Fibroblast of skin of right biceps (primary cell): ENCODE measurements at places on chromosomes 11 and 22.

GRCh38 chr11:13318498-13319295 is 41.1 kb downstream of the BMAL1 start:
- no peak for DNase-seq

GRCh38 chr11:110158317-110159200 is 65.4 kb downstream of the ZC3H12C start:
- no peak for DNase-seq

- DNase-seq: no peak
These were observed 20.6 kb downstream of the ELFN2 start for GRCh38 chr22:37406441-37407235.

DNA sequence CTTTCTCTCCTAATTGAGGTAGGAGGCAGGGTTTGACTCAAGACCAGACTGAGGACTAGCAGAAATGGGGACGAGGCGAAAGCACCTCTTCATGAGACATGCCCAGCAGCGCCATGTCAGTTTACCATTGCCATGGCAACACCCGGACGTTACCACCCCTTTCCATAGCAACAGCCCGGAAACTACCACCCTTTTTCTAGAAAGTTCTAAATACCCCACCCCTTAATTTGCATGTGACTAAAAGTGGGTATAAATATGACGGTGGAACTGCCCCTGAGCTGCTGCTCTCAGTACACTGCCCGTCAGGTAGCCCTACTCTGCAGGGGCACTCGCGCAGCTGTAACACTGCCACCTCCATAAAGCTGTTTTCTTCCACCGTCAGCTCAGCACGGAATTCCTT is 5.9 kb upstream of the RAC2 start:
- DNase-seq: no peak

- no peak for DNase-seq
These were observed 35.6 kb upstream of the APOBEC3A start for GRCh38 chr22:38921806-38922205.

- DNase-seq: peak; percentile 65
These were observed 497 bp upstream of the SYT12 start for GRCh38 chr11:67022341-67022933.

DNA sequence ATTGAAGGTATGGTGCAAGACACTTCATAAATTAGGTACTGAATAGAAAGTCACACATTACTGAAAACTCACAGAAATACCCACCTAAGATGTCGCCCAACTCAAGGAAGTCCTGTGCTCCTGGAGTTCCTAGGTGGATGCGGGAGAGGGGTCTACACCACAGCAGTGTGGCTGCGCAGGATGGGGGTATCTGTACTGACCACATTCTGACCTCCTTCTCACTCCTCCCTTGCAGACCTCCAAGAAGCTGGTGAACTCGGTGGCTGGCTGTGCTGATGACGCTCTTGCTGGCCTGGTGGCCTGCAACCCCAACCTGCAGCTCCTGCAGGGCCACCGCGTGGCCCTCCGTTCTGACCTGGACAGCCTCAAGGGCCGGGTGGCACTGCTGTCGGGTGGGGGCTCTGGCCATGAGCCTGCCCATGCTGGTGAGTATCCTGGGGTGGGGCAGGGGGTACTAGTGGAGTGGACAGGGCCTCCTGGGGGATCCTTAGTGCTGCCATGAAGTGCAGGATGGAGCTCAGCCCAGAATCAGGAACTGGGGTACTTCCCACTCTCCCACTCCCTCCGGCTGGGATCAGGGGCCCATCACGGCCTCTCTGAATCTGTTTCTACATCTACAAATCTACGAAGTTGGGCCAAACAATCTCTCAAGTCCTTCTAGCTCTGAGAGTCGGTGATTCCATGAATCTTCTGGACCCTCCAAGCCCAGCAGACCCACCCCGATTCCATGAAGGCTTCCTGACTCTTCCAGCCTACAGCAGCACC is 4.9 kb downstream of the TKFC start:
- no peak for DNase-seq

DNA sequence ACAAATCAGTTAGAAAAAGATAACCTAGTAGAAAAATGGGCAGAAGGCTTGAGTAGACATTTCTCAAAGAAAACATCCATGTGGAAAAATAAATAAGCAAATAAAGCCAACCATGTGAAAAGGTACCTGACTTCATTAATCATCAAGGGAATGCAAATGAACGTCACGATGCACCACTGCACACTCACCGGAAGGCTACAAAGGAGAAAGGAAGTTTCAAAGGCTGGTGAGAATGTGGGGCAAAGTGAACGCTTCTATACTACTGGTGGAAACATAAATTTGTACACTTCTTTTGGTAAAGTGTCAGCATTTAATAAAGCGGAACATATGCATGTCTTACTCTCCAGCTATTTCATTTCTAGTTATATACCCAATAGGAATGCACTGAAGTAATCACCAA is 166.8 kb downstream of the CSNK2A3 start:
- no peak for DNase-seq

GRCh38 chr11:6096417-6096816 is 11.1 kb upstream of the OR56B4 start:
- DNase-seq: no peak

DNA sequence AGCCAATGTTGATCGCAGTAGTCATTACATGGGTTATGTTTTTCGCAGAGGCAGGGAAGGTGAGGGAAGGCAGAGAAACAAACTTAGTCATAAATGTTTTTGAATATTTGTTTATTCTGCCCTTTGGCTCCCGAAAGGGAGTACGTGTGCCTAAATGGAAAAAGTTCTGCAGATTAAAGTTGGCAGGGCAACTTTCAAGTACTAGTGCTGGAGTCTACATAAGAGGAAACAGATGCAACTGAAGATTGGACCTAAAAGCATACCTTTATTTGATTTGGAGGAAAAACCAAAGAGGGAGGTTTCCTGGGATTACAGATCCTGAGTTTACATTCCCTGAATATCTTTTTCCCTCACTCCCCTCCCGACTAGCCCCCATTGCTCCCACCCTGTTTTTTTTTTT is 5.7 kb downstream of the HSD17B12 start:
- no peak for DNase-seq

DNA sequence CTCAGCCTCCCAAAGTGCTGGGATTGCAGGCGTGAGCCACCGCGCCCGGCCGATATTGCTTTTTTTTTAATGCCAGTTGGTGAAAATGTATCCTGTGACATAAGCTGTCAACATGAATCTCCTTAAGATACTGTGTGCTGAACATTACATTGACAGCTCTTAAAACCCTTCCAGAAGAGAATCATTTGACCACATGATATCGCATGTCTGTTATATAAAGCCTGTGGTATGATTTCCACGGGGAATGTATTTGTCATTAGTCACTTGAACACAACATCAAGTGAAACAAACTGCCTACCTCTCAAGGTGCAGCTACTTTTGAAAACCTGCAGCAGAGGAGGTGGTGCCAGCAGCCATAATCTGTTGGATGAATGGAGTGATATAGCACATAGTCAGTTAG is 67.0 kb downstream of the BCL2L13 start:
- DNase-seq: peak; percentile 21

GRCh38 chr11:38296211-38296776 is 1698.3 kb upstream of the RAG2 start:
- DNase-seq: no peak

DNA sequence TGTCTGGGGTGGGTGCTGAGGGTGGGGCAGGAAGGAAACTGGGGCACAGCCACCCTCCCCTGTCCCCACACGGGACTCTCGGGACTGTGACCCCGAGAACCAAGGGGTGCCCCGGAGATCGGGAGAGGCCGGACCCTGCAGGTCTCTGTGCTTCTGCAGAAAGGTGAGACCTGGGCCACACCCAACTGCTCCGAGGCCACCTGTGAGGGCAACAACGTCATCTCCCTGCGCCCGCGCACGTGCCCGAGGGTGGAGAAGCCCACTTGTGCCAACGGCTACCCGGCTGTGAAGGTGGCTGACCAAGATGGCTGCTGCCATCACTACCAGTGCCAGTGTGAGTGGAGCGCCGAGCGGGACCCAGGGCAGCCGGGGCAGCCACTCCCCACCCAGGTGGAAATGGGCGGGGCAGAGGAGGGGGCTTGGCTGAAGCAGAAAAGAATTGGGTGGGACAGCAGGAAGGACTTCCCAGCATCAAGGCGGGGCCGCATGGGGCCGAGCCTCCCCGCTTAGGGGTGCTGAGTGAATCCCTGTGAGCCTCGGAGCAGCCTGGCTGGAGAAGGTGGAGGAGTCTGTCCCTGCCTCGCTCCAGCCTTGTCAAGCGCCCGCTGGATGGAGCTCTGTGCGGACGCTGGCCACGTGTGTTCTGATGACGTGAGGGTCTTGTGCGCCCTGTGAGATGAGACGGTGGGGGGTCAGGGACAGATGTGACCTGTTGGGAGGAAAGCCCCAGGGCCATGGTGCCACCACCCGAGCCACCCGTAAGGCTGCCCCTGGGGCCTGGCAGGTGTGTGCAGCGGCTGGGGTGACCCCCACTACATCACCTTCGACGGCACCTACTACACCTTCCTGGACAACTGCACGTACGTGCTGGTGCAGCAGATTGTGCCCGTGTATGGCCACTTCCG is 29.3 kb upstream of the MUC5B start:
- DNase-seq: no peak

GRCh38 chr11:12461516-12461915 is 84.1 kb downstream of the PARVA start:
- DNase-seq: peak; percentile 43

GRCh38 chr11:104918113-104918824 is 20.0 kb upstream of the CASP12 start:
- DNase-seq: peak; percentile 80

- no peak for DNase-seq
These were observed 8.4 kb downstream of the LIF start for GRCh38 chr22:30238136-30238535.

DNA sequence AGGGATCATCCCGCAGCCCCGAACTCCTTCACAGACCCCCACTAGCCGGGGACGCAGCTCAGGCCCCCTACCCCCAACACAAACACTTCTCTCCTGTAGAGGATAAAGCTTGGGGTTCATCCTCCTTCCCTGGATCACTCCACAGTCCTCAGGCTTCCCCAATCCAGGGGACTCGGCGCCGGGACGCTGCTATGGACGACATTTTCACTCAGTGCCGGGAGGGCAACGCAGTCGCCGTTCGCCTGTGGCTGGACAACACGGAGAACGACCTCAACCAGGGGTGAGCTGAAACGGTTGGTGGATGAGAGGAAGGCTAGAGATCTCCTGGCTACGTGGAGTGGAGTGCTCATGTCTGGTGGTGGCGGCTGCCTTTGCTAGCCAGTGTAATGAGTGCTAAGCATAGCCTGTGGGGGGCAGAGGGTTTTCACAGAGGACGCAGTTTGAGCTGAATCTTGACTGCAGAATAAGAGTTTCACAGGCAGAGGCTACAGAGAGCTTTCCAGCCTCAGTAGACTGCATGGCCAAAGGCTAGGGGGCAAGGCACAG is 580 bp downstream of the ILK start:
- DNase-seq: peak; percentile 62

DNA sequence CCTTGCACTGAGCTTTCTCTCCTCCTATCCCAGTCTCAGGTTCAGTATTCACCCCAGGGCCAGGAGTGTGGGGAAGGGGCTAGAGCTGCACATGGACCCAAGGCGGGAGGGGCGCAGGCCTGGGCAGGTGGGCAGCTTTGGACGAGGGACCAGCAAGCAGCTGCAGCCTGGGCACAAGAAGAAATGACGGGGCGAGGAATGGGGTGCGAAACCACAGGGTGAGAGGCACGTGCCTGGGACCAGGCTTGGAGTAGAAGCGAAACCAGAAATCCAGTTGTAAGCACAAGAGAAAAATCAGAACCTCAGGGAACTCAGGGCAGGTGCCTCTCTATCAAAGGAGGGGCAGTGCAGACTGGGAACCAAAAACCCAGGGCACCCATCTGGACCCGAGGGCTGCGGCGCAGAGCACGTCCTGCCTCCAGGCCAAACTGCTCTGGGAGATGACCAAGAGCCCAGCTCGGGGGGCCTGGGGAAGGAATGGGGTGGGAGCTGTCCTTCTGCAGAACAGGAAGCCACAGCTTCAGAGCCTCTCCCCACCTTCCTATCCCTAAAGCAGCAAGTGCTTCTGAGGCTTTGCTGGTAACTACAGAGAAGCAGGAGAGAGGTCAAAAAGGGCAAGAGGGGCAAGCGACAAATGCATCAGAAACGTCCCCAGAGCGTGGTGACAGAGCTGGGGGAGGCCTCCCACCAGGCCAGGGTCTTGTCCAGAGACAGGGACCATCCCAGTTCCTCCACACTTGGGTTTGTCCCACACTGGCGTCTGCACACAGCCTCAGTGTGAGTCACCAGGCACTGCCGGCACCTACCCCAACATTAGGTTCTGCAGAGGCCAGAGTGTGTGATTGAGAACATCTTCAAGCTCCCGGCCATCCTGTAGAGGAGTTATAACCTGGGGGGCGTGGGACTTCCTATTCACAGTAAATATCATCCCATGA is 18.3 kb upstream of the TMPRSS4 start:
- DNase-seq: no peak

GRCh38 chr22:22827187-22827939 is 60.3 kb upstream of the IGLL5 start:
- DNase-seq: no peak

- DNase-seq: no peak
These were observed 57.4 kb upstream of the BMAL1 start for GRCh38 chr11:13220148-13220547.

GRCh38 chr22:44995715-44996114 is 14.1 kb downstream of the PHF21B start:
- no peak for DNase-seq

DNA sequence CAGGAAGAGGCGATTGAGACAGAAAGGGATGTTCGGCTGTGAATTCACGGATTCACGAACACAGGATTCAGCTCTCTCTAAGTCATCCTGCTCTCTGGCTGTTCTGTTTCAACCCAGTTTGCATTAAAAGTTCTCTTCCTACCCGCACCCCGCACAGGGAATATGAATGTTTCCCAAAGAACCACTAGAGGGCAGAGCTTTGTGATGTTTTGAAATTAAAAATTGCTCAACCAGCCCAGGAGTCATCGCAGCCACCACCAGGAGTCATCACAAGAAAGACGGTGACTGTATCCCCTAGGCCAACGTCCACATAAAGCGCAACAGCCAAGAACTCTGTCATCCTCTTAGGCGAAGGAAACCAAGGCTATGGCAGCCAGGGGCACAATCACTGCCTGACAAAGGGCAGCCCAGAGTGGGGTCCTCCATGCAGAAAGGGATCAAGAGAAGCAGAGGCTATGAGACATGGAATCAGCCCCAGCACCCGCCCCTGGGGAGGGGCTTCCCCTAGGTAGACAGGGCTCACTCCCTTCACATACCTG is 122.4 kb downstream of the WT1 start:
- DNase-seq: peak; percentile 79

- no peak for DNase-seq
These were observed 132.5 kb downstream of the FBXO7 start for GRCh38 chr22:32607086-32607485.
